ENCODE measurements at places on chromosomes 11 and 22.

DNA sequence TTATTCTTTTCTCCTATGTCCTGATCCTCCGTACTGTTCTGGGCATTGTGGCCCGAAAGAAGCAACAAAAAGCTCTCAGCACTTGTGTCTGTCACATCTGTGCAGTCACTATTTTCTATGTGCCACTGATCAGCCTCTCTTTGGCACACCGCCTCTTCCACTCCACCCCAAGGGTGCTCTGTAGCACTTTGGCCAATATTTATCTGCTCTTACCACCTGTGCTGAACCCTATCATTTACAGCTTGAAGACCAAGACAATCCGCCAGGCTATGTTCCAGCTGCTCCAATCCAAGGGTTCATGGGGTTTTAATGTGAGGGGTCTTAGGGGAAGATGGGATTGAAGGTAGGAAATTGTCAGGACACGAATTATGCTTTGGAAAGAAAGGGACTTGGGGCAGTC lies 843 bp downstream of the OR51T1 start:
- no peak for DNase-seq

GRCh38 chr11:116837231-116838091 lies at the start of gene APOA1:
APOA1 (minus strand) TSS chr11:116837622; CDS start chr11:116837387, 235 bp downstream.
- no peak for DNase-seq

DNA sequence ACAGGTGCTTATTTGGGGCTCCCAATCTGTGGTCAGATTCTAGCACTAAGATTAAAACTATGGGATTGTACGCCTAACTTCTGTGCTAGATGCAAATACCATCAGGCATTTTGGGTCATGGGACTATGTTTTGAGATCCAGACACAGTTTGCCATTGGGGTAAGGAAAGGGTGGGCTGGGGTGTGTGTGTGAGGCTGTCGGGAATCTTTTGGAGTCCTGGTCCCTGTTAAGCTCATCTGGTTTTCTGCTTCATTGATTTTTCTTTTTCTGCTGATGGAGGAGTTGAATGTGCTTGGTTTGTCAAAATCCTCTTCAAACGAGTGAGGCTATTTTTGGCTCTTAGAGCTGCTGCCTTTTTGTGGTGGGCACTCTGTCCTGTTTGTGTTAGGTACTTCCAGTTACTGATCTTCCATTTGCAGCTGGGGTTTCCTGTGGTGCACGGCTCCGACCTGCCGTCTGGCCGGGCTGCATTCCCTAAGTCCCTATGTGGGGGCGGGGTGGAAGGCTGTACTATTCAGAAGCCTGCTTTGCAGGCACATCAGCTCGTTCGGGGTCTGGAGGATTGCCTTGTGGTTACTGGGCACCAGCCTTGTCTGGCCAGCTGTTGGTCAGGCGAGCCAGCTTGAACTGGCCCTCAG lies 2.9 kb downstream of the BCR start:
- no peak for DNase-seq

DNA sequence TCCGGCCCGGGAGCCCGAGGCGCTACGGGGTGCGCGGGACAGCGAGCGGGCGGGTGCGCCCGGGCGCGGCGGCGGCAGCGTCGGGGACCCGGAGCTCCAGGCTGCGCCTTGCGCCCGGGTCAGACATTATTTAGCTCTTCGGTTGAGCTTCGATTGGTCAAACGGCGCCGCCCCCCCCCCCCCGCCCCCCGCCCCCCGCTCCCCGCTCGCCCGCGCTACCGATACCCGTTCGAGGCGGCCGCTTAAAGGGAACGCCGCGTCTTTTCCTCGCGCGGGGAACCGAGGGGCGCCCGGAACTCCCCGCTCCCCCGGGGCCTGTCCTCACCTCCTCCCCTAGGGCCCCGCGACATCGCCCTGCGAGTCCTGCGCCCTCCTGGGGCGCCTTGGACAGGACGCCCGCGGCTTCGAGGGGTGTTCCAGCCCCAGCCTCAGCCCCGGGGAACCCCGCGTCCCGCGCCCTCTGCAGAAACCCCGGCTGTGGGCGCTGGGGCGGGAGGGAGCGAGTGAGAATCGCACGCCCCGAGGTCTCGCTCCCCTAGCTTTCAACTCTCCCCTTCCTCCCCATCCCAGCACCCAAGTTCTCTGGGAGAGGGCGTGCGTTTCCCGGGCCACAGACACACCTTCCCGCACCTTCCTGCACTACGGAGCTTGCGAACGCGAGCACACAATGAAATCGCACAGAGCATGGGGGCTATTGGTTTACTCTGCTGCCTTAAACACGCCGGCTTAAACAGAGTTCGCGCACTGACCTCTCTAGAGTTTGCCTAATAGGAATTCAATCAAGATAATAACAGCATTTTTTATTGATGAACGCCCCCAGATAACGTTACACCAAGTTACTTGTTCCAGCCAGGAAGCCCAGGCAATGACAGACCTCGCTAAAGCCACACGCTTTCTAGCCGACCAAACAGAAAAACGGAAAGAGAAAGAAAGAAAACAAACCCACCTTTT lies at the start of gene BDNF:
Gene BDNF (minus strand): TSS at position 105 of the 951 bp plus-strand sequence. CDS start 41,891 bp downstream, outside the sequence.
- no peak for DNase-seq

DNA sequence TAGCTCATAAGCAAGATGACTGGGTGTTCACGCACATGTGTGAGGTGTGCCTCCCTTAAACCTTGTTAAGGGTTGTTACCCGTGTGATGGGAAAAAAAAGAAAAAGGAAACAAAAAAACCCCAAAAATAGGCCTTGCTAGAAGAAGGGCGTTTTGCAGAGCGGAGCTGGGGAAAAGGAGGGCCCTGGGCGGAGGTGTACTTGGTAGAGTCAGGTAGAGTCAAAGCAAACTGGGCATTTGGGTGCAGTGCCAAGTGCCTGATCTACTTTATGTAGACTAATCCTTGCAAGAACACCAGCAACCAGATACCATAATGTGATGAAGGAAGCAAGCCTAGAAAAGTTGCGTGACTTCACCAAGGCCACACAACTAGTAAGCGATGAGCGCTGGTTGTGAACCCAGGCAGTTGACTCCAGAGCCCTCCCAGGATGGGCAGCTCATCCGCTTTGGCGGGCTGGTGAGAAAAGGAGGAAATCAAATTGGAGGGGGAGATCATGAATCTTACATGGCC lies 1.2 kb upstream of the TIRAP start:
- DNase-seq: no peak

DNA sequence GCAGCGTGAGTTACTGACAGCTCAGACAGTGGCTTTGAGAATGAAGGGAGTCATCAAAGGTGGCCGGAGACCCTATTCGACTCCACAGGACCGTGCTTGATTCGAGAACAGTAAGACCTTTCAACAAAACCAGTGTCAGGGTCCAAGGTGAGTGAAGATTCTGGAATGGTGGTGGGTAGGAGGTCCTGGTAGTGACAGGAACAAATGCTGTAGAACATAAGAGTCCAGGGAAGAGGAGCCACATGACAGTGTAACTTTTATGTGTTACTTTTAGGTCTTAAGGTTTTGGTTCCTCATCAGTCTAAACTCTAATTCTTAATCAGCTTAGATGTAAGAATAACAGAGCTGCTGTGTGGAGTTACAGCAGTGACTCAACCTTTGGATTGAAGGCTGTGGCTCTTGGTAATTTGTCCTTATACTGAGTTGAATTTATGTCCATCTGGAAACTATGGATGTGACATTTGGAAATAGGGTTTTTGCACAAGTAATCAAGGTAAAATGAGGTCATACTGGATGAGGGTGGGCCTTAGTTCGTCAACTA lies 1.8 kb downstream of the TBC1D22A start:
- no peak for DNase-seq

DNA sequence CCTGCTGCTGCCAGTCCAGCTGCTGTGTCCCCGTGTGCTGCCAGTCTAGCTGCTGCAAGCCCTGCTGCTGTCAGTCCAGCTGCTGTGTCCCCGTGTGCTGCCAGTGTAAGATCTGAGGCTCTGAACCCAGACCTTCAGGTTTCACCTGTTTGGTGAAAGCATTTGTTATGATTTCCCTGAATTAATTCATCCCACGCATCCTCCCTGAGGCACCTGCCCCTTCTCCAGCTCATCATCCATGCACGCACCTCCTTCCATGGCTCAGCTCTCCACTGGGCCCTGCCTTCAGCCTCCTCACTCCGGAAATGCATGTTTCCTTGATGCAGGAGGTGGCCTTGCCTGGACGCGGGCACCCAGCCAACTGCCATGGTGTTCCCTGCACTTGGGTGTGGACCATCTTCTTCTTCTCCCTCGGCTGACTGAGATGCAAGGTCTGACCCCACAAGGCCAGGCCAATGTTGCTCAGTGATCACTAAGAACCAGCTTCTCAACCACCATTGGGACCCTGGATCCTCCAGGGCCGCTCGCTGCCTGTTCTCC lies 788 bp downstream of the KRTAP5-10 start:
- no peak for DNase-seq

DNA sequence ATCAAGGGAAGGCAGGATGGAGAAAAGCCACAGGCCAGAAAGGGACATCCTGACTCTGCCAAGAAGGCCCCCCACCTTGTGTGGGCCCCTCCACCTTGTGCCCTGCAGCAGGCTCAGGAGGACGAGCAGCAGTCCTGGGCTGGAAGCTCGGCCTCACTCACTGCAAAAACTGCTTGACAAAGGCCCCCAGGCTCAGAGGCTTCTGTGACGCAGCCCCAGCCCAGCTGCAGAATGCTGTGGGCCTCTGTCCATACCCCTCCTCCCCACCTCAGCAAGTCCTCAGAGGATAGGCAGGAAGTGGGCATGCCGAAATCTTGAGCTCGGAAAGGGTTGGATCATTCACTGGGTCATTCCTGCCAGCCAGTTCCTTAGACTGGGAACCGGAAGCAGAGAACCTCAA lies 61.9 kb downstream of the NRXN2 start:
- DNase-seq: no peak

- DNase-seq: no peak
Observed at GRCh38 chr11:78788533-78788932, 213.9 kb upstream of the NARS2 start.

GRCh38 chr11:125933030-125933813 lies 12.6 kb upstream of the VSIG10L2 start:
- no peak for DNase-seq

DNA sequence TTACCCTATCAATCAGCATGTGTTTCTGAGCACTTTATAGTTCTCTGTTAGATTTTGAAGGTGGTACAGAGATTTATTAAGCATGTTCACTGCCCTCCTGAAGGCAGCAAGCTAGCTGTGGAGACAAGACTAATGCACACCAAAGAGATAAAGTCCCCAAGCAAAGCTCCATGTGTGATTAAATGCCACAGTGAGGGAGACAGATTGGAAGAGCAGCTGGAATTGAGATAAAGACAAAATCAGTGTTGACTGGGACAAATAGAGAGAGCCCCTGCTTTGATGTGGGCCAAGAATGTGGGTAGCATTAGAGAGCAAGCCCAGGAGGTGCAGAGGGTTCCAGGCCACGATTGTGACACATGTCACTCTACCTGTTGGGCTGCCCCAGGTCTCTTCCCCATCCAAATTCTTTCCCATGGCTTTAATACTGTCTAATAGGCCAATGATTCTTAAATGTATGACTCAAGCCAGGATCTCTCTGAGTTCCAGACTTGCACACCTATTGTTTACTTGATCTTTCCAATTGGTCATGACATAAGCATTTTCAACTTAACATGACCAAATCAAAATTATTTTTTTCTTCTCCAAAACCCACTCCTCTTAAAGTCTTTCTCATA lies 60.1 kb upstream of the ZC3H12C start:
- no peak for DNase-seq

DNA sequence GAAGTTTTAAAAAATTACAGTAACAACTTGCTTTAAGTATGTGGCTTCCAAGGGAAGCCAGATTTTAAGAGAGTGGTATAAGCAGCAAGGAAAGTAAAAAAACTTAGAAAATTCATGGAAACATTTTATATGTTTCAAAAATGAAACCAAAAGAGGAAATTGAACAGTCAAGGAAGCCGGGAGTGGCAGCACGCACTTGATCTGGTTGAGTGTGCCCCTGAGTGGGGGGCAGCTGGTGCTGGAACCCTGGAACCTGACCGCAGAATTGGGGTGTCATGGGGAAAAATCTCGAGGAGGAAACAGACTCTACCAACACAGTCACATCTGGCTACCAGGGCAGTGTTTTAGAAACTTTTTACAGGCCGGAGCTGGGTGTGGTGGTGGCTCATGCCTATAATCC lies 14.0 kb downstream of the MICALL1 start:
- no peak for DNase-seq

DNA sequence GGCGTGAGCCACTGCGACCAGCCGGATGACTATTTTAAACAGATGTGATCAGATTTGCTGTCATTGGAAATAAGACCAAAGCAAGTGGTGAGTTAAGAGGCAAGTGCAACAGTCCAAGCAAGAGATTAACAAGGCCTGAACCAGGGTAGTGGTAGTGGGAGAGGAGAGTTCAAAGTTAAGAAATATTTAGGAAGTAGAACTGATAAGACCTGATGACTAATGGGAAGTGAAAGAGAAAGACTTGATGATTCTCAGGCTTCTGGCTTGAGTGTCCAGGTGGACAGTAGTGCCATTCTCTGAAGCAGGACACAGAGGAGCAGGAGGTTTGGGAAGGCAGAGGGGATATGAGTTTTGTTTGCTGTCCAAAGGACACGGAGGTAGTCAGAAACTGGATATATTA lies 7.2 kb downstream of the NDUFC2 start:
- no peak for DNase-seq

- no peak for DNase-seq
Observed at GRCh38 chr11:35740061-35740799, 77.7 kb downstream of the TRIM44 start.

- no peak for DNase-seq
Observed at GRCh38 chr11:33896911-33897310, 5.0 kb upstream of the LMO2 start.

DNA sequence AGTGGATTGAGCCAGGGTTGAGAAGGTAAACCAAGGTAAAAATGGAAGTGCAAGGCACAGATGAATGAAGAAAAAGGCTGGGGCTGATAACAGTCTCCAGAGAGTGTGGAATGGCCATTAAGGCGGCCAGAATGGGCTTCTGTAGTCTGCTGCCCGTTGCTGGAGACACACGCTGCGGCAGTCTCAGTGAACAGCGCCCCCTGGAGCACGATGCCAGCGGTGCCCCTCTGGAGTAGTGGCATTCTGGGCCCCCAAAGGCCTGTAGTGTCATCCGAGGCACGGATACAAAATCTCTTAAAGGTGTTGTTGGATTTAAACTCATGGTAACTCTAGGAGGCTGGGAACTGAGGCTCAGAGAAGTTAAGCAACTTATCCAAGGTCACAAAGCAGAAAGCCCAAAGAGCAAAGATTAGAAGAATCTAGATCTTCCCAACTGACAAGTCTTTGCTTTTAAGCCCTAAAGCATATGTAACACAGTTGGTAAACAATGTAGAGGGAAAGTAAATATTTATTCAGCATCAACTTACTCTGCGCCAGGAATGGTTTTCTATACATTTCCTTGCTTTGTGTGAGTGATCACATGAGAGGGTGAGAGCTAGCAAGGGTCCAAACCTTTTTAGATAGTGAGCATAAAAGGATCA lies 18.2 kb downstream of the KCNJ1 start:
- peak; percentile 69 for DNase-seq

DNA sequence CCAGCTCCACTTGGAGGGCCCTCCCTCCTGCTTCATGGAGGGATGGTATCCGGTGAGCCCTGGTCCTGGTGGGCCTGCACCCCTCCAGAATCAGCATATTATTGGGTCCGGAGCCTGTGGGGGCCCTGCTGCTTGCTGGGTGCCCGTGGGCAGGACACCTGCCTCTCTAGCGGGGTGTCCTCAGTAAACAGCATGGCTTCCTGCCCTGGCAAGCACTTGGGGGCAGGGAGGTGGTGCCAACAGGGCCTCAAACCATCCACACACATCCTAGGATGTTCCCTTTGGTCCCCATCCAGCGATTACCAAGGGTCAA lies 108.3 kb downstream of the CTTN start:
- no peak for DNase-seq
